Panc1 (cell line): ENCODE measurements at places on chromosomes 11 and 22. TPM values are rescaled to one million over a fixed set of nuclear protein-coding genes. Genes with fewer than 3 reads are reported as not detected.

The EIF4G2 gene
- total RNA-seq = 2,422 TPM

The DRD2 gene
- 5.3 TPM for total RNA-seq

The RTN4R gene
- total RNA-seq = 16.3 TPM

- H3K36me3 ChIP-seq = no peaks in the 10 kb centered on the region
- H3K4me1 ChIP-seq = peaks cover 16% of the 10 kb centered on the region
- no peak for DNase-seq
These were observed 40.0 kb downstream of the MOB2 start for GRCh38 chr11:1446623-1447022.

DNA sequence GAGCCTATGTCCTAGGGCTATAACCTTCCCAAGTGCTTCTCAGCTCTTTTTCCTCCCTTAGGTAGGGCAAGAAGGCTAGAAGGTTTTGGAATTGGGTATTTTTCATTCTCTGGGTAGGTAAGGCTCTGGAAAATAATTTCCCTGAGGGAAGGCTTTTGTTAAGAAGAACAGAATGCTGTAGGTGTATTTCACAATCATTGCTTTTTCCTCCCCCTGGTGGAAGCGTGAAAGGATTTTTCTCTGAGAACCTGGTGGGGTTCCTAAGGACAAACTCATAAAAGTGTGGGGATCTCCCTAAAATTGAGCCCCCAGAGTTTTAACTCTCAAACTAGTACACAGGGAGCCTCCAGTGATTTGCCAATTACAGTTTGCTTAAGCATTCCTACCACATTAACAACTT lies 41.1 kb upstream of the NARS2 start:
- H3K36me3 ChIP-seq = no peaks in the 10 kb centered on the region
- no peak overlapping the region for H3K27ac ChIP-seq
- H3K4me1 ChIP-seq = no peaks in the 10 kb centered on the region

DNA sequence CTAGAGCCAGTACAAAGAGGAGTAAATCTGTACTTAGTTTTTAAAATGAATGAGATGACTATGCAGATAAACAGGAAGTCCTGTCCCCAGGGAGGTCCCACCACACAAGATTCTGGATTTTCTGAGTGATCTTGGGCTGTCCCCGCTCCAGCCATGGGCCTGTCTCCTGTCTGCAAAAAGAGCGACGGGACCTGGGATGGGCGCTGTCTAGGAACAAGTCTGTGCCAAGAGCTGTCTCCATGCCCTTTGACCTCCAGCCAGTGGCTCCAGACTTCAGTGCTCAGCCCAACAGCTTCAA lies 6.0 kb downstream of the CSNK1E start:
- H3K36me3 ChIP-seq = peaks cover 3% of the 10 kb centered on the region
- DNase-seq = no peak
- H3K27ac ChIP-seq = no peak overlapping the region
- H3K4me3 ChIP-seq = no peak overlapping the region
- no peaks in the 10 kb centered on the region for H3K27me3 ChIP-seq

DNA sequence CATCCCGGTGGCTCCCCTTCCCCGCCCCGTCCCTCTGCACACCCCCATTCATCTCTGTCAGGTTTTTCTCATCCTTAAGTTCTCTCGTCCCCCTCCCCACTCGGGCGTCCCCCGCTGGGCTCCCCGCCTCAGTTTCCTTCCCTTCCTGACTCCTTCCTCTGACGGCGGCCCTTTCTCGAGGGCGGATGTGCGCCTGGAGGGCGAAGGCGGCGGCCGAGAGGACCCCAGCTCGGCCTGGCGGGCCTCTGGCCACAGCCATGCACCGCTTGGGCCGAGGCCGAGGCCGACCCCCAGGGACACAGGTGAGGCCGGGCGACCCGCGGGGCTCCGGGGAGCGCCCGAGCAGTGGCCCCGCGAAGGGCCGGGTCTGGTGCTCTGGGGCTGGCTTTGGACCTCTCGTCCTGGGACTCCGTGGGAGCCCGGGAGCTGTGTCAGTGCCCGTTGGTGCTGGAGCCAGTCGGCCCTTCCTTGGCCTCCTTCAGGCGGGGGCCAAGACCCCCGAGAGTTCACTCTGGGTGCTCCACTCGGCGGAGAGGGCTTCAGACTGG lies 2.9 kb downstream of the PHLDB1 start:
- H3K36me3 ChIP-seq = no peaks in the 10 kb centered on the region
- H3K27ac ChIP-seq = peak overlapping the region; percentile 35; the same call in 1 of the 2 replicates
- DNase-seq = no peak
- H3K4me3 ChIP-seq = peak overlapping the region; percentile 30
- H3K27me3 ChIP-seq = no peaks in the 10 kb centered on the region

DNA sequence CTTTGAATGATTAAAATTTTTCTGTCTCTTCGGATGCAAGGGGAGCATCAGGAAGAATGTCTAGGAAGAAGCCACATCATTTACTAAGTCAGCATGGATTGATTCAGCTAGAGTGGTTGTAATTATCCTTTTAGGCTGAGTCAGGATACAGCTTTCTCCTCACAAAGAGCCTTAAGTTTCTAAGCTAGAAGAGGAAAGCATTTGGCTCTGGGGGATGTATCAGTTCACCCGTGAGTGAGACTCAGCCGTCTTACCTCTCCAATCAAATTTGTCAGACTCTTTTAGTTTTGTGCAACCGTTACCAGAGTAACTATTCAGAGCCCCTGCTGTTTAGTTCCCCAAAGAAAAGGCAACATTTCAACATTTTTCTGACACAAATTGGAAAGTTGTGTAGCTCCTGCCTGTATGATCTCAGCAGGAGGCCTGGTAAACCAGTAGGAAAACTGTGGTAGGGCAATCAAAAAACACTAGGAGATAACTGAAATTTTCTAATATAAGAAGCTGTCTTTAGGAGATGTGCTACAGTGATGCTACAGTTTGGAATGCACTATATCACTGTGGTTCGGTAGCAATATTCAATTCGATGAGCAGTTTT lies 432.4 kb upstream of the LUZP2 start:
- no peaks in the 10 kb centered on the region for H3K4me1 ChIP-seq
- H3K36me3 ChIP-seq = no peaks in the 10 kb centered on the region
- H3K4me3 ChIP-seq = no peak overlapping the region

- peaks cover 3% of the 10 kb centered on the region; the same call in 1 of the 2 replicates for H3K36me3 ChIP-seq
- no peak overlapping the region for H3K27ac ChIP-seq
- no peaks in the 10 kb centered on the region for H3K27me3 ChIP-seq
- H3K4me3 ChIP-seq = no peak overlapping the region
- peaks cover 17% of the 10 kb centered on the region for H3K4me1 ChIP-seq
These were observed 8.3 kb downstream of the EHBP1L1 start for GRCh38 chr11:65584106-65584505.
